ENCODE measurements at places on chromosomes 5 and 9.

GRCh38 chr5:80288177-80288576 lies 31.6 kb upstream of the SPZ1 start:
- no peak for DNase-seq

DNA sequence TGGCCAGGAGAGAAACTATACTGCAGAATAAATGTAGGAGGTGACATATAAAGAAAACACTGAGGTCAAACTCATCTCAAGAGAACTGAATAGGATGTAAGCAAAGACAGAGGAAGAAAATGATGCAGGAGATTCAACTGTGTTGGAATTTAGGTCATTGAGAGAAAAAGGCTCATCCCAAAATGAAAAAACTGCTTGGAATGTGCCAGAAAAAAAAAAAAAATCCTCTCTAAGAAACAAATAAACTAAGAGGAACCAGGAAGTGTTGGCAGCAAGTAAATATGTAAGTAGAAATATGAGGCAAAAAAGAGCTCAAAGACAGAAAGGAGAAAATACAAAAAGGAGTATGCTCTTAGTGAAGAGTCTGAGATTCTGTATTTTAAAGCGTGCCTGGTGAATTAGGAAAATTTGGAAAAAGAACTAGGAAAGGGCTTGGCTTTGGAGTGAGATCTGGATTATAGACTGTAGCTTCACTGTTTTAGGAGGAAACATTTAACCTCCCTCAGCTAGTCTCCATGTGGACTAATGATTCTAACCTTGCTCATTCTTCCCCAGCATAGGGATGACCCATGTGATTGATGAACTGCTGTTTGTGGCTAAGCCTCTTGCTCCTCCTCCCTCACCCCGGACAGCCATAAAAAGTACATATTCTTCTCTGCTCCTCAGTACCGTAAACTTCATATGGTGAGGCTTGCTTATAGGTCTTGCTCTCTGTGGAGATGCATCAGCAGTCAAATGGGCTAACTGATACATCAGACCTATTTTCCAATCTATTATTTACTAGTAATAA lies 185.6 kb upstream of the POU5F2 start:
- no peak for DNase-seq

- no peak for DNase-seq
These were observed 90.8 kb downstream of the ARHGAP26 start for GRCh38 chr5:142861011-142861410.

- no peak for DNase-seq
These were observed 1.0 kb downstream of the FAM53C start for GRCh38 chr5:138339091-138339456.

GRCh38 chr5:84327591-84327990 lies 57.1 kb downstream of the EDIL3 start:
- DNase-seq = no peak

DNA sequence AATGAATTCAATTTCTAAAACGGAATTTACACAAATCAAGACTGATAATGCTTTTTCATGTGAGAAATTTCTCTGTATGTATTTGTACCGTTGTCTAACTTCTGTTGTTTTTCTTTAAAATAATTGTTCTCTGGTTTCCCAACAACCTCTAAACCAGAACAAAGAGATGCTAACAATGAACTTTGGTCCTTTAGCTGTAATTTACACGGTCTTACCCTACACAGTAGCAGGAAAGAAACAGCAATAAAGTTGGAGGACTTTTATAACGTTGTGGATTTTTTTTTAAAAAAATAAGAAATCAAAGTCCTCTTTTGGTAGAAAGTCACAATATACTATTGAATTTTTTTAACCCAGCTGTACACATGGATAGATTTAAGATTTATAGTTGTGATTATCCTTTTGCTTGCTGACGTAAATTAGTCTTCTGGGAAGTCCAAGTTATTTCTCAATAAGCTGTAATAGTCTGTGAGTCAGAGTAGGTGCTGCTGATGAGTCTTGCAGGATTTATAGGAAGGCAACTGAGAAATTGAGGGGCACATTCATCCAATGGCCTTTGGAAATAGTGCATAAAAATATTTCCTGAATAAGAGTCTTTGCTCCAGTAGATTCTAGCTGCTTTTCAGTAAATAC lies 76.8 kb upstream of the PCSK1 start:
- no peak for DNase-seq

GRCh38 chr9:21174671-21175070 lies 8.2 kb upstream of the IFNA21 start:
- DNase-seq = no peak

- no peak for DNase-seq
These were observed 50.0 kb downstream of the DAPK1 start for GRCh38 chr9:87547671-87548081.

DNA sequence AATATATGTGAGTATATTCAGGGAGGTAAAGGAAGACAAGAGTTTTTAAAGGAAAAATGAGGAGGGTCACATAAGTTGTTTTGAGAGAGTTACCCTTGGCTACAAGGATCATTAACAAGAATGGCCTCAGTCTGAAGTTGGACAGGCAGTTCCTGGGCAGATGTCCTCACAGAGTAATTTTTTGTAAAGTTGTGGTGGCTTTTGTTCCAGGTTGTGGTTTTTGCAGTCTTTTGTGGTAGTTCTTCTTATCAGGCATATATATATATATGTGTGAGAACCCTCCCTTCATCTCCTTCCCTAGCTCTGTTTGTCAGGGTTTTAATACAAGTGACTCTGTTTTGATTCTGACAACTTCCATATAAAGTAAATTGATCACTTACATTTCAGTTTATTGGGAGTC lies 60.0 kb downstream of the CSNK1G3 start:
- no peak for DNase-seq

GRCh38 chr5:153511622-153512021 lies 21.2 kb downstream of the GRIA1 start:
- DNase-seq = no peak

- no peak for DNase-seq
These were observed 31.3 kb downstream of the ADAMTS2 start for GRCh38 chr5:179313849-179314521.

Measured in GM12891 (cell line).